ENCODE measurements at places on chromosomes 7 and 10.

GRCh38 chr10:124745673-124746072 lies 1.5 kb upstream of the FAM53B start:
- peak; percentile 66 for DNase-seq

- DNase-seq = peak; percentile 69
These were observed 109.6 kb downstream of the MYL10 start for GRCh38 chr7:101519324-101520023.

DNA sequence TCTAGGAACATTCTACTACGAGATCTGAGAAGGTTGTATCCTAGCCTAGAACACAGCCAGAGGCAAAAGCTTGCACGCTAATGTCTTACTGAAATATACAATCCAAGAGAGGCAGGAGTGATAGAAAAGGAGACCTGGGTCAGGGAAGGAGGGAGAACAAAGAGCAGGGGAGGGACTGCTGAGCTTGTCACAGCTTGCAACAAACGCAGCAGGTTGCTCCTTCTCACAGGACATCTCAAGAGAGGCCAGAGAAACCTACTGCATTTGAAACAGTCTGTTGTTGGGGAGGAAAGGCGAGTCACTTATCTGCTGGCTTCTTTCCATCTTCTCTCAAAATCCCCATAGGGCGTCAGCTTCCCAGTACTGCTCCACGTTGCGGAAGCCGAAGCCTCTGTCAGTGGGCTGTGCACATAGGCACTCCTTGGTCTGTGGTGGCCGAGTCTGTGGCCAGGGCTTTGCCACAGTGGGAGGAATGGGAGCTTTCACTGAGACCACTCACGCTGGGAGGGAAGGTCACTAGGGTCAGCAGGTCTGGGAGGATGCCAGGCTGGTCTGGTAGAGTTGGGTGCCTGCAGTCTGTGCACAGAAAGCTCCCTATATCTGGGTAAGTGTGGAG lies 25.8 kb upstream of the GPNMB start:
- no peak for DNase-seq

DNA sequence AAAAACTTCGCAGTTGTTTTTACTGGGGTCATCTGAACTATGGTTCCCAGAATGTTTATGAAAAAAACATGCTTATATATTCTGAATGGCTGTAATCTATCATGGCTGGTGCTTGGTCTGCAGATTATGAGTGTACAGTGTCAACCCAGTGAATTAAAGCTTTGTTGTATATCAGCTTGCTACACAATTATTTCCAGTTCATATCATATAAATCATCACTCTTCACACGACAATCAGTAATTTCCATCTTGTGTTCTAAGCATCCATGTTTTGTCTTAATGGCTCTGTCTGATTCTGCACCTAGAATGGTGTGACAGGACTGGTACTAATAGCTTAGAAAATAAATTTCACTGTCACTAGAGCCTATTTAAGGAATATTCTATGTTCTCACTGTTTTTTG lies 83.6 kb downstream of the CABCOCO1 start:
- DNase-seq = no peak

DNA sequence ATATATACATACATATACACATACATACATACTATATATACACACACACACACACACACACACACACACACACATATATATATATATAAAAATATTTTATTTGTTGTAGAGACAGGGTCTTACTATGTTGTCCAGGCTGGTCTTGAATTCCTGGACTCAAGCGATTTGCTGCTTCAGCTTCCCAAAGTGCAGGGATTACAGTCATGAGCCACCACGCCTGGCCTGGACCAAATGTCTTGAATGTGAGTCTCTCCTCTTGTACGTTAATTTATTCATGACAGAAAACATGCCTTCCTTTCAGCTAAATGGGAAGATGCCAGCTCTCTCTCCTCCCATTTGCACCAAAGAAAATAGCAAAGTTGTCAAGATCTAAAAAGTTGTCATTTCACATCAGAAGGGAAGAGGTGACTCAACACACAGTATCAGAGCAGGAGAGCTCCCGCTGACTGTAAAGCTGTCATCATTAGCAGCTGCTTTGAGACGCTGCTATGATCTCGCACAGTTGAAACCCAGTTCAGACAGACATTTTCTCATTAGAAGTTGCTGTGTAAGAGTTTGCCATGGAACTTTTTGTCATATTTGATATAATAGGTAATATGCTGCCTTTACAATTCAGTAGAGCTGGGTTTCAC lies 224.3 kb downstream of the SFMBT2 start:
- DNase-seq = no peak

- DNase-seq = no peak
These were observed 30.9 kb downstream of the ANKRD16 start for GRCh38 chr10:5858811-5859210.

DNA sequence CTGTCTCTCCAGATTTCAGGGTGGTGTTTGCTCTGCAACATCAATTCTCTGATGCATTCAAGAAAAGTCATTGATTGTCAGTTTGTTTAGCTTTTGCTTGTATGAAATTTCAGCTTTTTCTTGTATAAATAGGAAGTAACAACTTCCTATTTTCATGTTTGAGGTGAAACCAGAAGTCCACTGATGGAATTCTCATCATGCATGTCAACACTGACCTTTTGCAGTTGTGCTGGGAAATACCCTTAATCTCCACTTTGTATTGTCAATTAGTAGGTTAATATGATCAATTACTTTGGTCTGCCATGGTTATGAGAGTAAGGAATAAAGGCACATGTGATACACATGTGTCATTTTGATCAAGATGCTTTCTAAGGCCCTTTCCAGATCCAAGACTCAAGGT lies 208.8 kb upstream of the HPS1 start:
- DNase-seq = no peak

DNA sequence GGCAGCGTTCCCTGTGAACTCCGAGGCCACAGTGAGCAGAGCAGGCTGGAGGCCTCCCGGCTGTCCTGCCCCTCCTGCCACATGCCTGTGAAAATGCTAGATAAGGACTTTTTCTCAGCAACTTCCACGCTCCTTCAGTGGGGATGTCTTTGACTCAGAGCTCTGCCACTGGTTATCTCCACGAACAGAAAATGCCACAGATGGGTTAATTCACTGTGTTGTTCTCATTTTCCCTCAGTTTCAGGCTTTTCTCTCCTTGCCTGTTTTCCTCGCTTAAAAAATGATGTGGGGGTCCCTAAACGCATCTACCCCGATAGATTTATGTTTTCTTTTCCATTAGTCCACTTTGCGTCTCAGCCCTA lies 51.3 kb downstream of the IKZF1 start:
- DNase-seq = no peak

- DNase-seq = no peak
These were observed 43.7 kb upstream of the DGKI start for GRCh38 chr7:137890449-137890921.

DNA sequence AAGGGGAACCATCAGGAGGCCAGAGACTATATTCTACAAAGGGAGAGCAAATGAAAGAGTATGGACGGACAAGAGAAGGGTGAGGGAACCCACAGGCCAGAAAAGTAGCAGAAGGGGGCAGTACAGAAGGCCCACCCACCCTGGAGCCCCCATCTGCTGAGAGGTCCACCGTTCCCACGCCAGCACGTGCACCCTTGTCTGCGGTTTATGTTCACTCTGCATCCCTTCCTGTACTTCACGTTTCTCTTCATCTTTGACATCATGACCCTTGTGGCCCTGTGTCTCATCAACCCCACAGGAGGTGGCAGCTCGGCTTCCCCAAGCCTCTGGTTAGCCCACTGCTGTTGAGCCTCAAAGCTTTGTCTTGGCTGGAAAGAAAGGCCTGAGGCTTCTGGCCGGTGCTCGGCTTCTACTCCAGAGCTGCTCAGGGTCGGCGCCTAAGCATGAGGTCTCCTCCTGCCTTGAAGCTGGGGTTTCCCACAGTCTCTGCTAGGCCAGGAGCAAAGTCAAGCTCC lies 138.0 kb downstream of the DLG5 start:
- no peak for DNase-seq

GRCh38 chr7:128883622-128884448 lies 21.2 kb downstream of the ATP6V1F start:
- DNase-seq = peak; percentile 81

- no peak for DNase-seq
These were observed 76.3 kb downstream of the CFAP46 start for GRCh38 chr10:132865851-132866600.

DNA sequence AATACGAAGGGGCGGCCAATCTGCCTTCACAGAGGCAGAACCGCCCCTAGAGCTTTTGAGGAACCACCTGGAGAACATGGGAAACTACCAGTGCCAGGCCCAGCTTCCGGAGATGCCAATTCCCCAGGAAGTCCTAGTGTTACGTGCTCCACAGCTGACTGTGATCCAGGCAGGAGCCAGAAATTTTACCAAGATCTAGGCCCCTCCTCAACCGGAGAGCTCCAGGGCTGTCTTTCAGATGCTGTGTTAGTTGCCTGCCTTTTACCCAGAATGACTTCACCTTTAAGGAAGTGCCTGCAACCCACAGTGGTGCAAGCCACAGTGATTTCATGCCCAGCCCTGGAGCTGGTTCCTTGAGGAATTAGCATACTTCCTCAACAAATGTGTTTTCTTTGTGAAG lies 62.9 kb downstream of the ELMO1 start:
- no peak for DNase-seq

GRCh38 chr7:44811093-44811492 lies 14.6 kb downstream of the PPIA start:
- peak; percentile 30 for DNase-seq

DNA sequence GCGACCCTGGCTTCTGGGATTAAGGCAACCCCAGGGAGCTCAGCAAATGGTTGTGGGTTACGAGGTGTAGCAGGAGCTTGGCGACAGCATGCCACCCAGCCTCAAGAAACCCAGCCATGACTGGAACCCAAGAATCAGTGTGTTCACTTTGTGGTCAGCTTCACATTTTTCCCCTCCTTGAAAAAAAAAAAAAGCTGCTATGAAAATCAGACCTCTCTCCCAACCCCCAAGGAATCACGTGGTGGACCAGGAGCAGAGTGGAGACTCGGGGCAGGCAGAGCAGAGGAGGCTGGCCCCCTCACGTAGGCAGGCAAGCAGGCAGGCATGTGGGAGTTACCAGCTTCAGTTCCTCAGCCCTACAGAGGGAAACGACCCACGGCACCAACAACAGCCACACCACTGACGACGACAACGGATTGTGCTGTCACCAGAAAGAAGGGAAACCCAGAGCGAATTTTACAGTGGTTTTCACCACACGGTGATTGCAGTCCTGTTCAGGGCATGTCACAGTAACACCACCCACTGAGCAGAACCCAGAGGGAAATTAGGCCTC lies 203.4 kb downstream of the SLC25A13 start:
- DNase-seq = no peak

DNA sequence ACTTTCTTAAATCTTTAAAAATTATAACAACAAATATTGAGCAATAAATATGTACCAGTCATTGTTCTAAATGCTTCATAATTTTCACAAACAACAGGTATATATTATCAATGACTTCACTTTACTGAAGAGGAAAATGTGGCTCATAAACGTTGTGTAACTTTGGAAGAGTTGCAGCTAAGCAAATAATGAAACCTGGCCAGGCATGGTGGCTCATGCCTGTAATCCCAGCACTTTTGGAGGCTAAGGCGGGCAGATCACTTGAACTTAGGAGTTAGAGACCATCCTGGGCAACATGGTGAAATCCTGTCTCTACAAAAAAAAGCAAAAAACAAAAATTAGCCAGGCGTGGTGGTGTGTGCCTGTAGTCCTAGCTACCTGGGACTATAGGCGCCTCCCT lies 71.9 kb upstream of the AMPH start:
- DNase-seq = no peak

Data from GM23248 (cell line).